ENCODE measurements at places on chromosomes 13 and 19.

- DNase-seq, result peak; percentile 61
Measured at GRCh38 chr13:94711561-94712286, 621 bp downstream of the SOX21 start.

DNA sequence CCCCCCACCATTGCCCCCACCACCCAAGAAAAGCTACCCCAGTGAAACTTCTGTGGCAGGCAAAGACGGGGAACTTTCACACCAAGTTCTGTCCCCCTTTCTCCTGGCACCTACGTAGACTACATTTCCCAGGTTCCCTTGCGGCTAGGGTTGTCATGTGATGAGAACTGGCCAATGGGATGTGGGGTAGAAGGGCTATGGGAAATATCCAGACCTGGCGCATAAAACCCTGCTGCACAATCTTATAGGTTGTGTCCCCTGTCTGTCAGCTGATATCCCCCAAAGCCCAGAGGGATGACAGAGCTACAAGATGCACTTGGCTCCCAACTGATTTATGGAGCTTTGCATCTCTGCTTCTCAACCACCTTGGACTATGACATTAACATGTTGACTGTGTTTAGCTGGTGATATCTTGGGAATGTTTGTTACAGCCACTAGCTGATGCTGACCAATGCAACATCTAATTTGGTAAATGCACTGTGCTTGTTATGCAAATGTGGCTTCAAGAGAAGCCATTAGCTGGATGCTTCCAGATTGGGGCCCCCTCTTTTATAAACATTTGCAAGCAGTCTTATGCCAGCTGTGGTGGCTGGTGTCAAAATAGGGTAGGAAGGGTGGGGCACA is 6.1 kb downstream of the SH2D3A start:
- no peak for DNase-seq

GRCh38 chr19:6424195-6424938 is at the start of gene KHSRP:
TSS of gene KHSRP (minus strand) at chr19:6424811. CDS start at chr19:6424701, 110 bp downstream.
- peak; percentile 62 for DNase-seq

GRCh38 chr13:113816254-113816929 is 47.5 kb downstream of the GAS6 start:
- DNase-seq, result no peak

DNA sequence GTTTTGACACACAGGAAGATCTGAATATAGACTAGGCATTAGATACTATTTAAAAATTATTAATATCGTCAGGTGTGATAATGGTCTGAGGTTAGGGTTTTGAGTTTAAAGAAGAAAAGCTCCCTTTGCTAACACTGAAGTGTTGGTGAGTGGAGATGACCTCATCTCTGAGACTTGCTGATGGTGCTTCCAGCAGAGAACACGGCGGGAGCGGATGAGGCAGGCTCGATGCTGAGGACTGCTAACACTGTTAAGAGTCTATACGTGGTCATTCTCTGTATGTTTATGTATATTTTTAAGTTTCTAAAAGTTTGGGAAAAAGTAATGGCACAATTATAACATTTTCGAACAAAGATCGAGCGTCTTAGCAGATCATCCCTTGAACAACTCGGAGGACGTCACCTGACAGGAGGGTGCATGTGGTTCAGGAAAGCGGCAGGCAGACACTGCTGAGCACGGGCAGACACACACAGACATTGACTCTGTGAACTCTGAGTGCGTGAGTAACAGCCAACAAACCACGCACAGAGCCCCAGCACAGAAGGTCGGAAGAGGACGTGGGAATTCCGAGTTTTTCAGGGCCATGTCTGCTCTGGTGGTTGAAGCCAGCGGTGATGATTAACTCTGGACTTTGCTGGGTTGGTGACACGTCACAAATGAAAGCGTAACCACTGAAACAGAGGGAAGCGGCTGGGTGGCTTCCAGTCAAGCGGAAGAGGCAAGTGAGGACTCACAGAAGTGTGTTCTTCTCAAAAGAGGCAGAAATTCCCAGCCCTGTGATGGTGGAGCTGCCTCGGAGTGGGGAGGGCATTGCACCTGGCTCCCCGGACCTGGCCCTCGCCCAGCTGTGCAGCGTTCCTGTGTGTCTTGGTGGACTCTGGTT is 91.9 kb upstream of the TEX29 start:
- DNase-seq, result no peak

GRCh38 chr19:12840091-12841079 is 2.1 kb downstream of the MAST1 start:
- DNase-seq, result peak; percentile 61

DNA sequence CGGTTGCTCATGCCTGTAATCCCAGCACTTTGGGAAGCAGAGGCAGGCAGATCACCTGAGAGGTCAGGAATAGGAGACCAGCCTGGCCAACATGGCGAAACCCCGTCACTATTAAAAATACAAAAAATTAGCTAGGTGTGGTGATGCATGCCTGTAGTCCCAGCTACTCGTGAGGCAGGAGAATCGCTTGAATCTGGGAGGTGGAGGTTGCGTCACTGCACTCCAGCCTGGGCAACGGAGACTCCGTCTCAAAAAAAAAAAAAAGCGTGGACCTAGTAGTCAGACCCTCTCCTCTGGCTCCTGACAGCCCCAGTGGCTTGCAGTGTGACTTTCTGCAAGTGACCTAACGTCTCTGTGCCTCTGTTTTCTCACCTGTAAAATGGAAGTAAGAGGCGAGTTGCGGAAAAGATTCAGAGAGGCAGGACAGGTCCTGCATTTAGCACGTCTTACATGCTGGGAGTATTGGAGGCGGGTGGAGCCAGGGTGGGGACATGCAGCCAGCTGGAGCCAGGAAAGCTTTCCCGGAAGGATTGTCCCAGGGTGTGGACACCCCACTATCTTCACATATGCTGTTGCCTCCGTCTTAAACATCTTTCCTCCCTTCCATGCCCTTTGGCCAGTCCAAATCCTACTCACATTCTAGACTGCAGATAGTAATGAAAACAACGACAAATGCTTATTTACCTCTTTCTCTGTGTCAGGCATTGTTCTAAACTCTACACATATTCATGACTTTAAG is 2.9 kb downstream of the TUBB4A start:
- no peak for DNase-seq

DNA sequence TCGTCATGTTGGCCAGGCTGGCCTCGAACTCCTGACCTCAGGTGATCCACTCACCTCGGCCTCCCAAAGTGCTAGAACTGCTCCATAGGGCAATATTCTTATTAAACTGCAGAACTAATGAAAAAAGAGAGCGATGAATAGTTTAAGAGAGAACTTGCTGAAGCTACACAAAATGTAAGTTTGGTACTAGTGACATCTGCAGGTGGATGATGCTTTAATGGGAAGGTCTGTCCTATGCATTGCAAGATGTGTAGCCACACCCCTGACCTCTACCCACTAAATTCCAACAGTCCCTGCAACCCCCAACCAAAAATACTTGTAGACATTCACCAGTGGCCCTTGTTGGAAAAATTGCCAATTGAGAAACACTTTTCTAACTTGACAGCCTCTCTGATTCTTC is 117.8 kb downstream of the NALCN start:
- no peak for DNase-seq

- DNase-seq, result no peak
Measured at GRCh38 chr13:112951674-112952371, 17.2 kb upstream of the MCF2L start.

- no peak for DNase-seq
Measured at GRCh38 chr19:6765738-6766356, 1.4 kb downstream of the SH2D3A start.

DNA sequence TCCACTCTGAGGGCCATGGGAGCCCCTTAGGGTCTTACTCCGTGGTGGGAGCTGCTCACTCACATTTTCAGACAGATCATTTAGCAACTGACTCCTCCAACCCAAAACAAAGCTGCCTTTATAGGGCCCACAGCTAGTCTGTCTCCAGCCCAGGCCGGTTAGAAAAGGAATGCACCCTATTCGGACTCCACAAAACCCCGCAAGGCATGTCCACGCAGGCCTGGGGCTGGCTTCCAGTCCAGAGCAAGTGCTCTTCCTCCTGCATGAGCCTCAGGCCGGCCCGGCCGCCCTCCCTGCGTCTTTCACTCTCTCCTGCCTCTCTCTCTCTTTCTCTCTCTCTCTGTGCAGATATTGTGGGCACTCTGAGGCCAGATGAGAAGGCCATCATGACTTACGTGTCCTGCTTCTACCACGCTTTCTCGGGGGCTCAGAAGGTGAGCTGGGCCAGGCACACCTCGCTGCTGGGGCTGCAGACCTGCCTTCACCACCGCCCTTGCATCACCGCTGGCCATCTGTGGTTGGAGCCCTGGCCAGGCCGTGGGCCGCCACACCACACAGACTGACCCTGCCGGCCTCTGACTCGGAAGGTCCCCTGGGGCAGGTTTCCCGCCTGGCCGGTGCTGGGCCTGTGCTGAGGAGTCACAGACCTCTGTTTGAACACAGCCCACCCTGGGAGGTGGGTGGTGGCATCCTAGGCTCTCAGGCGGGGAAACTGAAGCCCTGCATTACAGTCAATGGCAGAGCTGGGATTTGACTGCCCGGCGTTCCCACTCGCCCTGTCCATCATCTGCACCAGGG is 33.1 kb downstream of the CAPN12 start:
- DNase-seq, result no peak

GRCh38 chr19:41480336-41480735 is 37.4 kb downstream of the ERICH4 start:
- no peak for DNase-seq

DNA sequence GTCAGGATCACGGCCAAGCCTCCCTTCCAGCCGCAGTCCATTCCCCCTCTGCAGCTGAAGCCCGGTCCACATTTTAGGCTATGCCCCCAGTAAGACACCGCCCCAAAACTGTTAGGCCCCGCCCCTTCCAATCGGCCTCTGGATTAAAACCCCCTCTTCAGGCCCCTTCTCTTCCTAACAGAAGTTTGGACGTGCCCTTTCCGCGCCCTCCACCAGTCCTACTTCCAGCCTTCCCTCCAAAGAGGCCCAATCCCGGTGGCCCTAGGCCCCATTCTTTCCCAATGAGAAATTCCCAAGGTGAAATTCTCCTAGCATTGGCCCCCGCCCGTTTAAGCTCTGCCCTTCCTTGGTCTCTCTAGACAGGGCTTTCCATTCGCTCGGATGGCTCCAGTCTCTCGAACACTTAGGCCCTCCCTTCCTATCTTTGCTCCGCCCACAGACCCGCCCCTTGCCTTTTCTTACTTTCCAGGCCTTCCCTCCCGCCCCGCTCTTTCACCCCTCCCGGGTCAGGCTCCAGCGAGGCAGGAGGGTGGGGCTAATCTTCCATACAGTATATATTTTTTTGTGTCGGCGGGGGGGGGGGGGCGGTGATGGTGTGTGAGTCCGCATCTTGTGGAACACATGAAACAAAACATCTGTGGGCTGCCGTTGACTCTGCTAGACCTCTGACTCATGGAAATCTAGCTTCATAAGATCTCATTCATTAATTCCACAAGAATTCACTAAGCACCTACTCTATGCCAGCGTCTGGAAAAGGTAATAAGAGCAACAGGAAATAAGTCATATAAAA is 13.6 kb downstream of the LTBP4 start:
- peak; percentile 97 for DNase-seq

DNA sequence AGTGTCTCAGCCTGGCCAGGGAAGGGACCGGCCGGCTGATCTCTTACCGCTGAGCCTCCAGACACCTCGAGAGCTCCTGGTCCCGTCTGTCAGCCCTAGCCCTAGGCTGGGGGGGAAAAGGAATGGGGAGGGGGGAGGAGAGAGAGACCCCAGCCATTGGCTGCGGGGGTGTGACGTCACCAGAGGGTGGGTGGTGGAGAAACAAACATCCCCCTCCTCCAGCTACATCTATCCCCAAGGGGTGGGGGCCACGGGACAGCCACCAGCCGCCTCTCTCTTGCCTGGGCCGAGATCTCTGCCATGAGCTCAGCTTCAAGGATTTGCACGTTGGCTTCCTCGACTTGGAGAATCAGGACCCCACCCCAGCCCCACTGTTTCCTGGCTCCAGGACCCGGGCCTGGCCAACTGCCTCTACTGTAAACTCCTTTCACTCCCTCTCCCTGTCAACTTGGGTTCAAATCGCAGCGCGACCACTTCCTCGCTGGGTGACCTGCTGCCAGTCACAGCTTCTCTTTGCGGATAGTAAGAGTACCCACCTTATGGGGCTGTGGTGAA is at the start of gene PRX:
TSS of gene PRX (minus strand) at position 88 of the 555 bp plus-strand sequence. CDS start 5,446 bp downstream, outside the sequence.
- DNase-seq, result no peak

GRCh38 chr13:93413972-93414717 is 187.5 kb downstream of the GPC6 start:
- DNase-seq, result no peak

- DNase-seq, result no peak
Measured at GRCh38 chr13:21219036-21219381, 42.6 kb downstream of the MRPL57 start.

DNA sequence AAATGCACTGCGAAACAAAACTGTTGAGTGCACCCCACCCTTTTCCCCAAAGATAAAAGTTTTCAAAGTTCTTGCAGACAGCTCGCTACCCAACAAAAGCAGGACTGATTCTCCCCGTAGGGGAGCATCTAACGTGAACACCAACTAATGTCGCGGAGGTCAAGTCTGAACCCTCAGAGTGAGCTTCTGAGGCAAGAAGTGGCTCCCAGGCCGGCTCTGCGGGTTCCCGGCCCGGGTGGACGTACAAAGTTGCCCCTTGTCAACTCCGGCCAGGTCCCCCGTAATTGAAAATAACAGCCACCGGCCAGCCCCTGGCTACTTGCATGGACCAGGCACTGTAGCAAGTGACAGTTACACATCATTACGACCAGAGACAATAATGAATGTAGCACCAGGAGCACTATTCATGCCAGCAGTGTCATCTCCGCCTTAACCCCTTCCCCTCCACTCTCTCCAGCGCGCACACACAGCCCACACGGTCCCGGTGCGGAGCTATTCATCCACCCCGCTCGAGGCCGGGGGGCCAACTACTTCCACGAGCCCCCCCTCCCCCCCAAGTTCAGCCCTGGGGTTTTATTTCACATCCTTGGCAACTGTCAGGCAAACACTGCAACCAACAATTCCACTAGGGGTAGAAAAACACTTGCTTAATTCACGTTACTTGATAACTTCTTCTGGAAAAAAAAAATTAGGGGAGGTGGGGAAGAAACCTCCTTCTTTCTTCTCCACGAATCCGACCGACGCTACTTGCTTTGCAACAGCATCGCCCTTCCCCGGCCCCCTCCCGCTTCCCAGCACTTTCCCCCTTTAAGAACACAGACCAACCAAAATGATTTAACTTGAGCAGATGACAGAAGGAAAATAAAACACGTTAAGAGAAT is 1.2 kb downstream of the KLF12 start:
- DNase-seq, result peak; percentile 70
